ENCODE measurements at places on chromosomes 13 and 19.

DNA sequence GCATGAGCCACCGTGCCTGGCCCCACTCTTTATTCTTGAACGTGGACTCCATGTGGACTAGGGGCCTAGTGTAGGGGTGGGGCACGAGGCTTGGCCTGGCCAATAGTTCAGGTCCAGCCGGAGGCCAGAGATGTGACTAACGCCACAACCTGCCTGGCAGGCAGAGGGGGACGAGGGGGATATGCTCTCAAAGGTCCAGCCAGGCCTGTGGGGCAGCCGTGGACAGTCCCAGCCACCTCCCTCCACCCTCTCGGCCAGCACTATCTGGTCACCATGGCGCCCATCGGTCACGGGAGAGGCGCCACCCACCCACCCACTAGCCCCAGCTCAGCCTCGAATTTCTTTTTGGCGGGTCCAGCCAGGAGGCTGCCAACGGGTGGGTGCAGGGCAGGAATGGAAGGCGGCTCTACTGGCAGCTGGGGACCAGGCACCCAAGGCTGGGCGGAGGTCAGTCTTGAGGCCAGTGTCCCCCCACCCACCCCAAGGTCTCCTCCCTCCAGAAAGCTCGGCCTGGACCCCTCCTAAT, 2.2 kb upstream of the CERS1 start:
- DNase-seq, result no peak

DNA sequence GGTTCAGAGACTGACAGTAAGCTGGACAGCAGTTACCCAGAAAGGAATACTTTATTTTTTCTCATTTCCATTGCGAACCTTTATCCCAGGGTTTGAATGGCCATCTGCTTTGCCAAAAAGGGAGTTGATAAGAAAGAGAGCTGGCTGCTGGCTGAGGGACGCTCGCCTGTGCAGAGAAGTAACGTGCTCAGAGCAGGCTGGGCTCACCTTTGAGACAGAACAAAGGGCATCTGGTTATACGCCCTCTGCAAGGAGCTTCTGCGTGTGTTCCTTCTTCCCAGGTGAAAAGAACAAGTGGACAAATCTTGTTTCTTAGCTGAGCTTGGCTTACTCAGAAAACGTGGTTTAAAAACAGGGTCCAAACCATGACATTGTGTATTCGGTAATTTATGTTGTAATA, 47.4 kb downstream of the EFNB2 start:
- DNase-seq, result no peak

DNA sequence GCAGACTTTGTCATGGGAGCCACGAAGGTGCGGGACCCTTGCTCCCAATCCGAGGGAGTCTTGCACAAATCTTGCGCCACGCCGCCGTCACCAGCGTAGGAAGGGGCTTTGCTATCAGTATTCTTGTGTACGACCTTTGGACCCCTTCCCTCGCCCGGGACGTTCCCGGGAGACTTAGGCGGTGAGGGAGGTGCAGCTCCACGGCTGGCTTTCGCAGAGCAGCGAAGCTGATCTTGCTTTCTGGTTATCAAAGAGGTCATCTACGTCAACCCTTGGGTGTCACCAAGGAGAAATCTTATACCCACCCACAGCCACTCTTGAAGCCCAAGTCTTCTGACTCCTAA, 583 bp downstream of the TECR start:
- DNase-seq, result no peak

DNA sequence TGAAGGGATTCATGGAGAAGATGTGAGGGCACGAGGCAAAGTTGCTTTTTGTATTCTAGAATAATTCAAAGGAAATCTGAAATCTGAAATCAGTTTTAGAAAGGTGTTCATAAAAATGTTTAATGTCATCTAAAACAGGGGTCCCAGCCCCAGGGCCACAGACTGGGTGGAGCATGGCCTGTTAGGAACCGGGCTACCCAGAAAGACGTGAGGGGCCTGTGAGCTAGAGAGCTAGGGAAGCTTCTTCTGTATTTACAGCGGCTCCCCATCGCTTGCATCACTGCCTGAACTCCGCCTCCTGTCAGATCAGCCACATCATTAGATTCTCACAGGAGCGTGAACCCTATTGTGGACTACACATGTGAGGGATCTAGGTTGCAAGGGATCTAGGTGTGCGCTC, 151.2 kb downstream of the USP12 start:
- DNase-seq, result no peak

- DNase-seq, result no peak
Measured at GRCh38 chr13:47463002-47463401, 538.1 kb downstream of the SUCLA2 start.

DNA sequence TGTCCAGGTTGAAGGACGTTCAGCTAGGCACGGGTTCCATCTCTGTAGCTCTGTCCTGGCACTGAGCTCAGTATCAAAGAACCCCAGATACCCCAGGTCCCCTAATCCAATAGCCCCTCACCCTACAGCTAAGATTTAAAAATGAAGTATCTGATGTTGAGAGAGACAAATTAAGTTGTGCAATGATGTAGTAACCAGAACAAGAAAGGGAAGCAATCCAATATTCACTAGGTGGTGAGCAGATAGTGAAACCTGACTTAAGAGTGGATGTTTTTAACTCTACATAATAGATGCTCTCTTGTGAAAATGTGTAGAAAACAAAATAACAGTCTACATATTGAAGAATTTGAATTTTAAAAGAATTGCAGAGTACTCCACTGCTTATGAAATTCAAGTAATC, 1.8 kb downstream of the ACOD1 start:
- DNase-seq, result no peak

GRCh38 chr19:2315818-2316353, 7.9 kb upstream of the LINGO3 start:
- no peak for DNase-seq

DNA sequence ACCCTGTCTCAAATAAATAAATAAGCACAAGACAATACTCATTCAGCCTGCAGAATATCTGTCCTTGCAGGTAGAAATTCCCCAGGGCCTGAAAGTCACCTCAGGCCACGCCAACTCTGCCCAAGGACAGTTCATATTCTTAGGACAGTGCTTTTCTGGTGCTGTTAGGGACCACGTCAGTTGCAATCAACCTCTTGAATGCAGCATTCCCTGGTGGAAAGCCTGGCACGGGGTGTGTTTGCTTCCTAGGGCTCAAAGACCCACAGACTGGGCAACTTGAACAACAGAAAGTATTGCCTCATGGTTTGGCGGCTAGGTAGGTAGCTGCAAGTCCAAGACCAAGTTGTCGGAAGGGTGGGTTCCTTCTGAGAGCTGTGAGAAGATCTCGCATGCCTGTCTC, 160.3 kb downstream of the KCTD15 start:
- no peak for DNase-seq

DNA sequence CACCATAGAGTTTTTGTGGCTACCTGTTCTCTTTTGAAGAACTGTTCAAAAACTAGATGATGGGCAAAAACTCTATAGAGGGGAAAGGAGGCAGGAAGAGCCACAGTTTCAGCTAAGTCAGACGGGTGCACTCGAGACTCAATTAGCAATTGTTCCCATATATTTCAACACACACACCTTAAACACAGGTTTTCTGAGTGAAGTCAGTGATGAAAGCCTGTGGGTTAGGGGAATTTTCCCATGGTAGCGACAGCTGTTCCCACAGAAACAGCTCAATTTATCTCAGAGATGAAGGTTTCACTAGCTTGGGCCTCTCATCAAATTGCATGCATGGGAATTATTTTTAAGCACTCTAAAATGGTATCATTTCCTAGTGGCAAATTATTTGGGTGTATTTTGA, 143.4 kb downstream of the ZIC5 start:
- DNase-seq, result no peak

DNA sequence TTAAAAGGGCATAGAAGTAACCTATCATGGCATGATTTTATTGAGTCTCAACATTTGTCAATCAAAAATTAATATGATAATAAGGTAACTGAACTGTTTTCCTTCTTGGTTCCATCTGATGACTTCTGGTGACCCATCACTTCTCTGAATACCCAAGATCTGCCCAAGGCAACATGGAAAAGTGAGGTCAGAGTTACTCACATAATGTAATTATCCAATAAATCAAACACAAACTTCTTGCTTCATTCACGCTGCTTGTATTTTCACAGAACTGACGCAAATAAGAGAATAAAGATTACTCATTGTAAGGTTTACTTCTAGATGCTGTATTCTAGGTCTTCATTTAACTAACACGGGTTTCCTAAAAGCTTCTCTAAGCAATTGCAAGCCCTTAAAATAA, 361.6 kb downstream of the RBM26 start:
- DNase-seq, result no peak

DNA sequence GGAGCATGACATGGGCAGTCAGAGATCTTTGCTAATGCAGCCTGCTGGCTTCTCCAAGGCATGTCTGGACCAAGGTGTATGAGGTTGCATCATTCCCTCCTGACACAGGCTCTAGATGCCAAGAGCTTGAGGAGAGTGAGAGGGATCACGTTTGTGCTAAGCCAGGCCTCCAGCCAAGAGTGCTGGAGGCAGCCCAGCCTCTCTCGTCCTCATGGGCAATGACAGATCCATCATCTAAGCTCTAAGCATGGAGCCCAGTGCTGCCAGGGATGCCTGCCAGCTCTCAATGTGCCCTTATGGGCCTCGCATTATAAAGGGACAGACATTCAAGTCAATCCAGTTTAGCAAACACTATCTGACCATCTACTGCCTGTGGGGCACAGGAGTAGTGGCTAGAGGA, 136.3 kb upstream of the VSTM2B start:
- DNase-seq, result no peak

DNA sequence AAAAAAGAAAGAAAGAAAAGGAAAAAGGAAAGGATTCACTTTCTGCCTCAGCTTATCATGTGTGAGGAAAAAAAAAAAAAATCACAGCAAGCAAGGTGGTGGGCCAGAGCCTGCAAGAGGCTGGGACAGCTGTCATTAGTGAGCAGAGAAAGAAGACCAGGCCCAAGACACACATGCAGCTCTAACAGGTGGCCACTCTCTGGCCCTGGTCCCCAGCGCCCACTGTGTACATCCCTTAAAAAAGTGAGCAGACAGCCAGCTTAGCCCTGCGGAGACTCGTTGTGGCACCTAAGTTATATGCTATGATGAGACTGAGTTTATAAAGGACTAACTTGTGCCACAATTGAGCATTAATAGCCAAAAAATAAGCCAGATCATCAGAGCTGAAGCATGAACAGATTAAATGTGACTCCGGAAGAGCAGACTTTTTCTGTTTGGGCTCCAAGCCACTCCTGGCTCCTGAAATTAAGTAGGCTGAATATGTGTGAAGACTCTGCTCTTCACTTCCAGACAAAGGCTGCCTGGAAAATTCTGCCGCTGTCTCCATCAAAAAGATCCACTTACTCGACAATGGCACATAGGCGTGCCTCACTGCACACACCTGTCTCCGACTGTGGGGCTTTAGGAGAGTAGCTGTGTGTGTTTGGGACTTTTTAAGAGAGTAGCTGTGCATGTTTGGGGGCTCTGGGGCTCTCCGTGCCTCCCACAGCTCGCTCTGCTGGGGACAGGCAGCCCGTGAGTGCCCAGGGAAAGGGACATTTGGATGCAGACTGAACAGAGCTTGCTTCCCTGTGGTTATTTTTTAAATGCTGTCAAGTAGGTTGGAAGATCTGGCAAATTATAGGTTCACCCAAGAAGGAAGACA, 55.0 kb downstream of the LATS2 start:
- DNase-seq, result no peak

- peak; percentile 16 for DNase-seq
Measured at GRCh38 chr19:47729799-47730520, 15.4 kb upstream of the NOP53 start.

DNA sequence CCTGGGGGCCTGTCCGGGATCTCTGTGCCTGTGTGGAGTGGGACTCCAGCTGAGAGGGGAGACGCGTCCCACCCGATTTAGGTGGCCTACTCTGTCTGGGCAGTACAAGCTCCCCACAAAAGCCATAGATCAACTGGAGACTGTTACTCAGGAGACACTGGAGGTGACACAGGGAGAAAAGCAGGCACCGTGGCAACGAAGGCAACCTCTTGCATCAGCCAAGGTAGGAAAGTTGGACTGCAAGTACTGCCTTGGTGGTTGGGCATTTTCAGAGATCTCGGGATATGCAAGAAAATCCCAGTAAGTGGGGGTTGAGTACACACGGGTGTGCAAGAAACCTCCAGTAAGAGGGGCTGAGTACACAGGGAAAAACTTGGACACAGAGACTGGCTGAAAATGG, 1060.0 kb upstream of the MIR17HG start:
- no peak for DNase-seq

DNA sequence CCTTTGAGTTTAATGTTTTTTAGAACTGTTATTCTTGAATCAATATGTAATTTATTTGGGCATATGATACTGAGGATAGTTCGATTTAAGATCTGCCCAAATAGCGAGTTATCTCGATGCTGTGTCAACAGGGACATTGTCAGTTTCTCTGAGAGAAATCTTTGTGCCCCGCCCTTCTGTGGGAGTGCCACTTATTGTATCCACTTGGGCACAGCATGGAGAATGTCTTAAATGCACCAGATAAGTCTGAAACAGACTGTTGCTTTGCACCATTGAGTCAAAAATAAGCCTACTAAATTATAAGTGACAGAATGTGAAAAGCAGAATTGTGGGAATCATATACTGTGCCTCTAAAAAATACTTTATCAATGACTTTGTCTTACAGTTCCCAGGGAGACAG, 45.6 kb downstream of the RNASEH2B start:
- DNase-seq, result no peak

DNA sequence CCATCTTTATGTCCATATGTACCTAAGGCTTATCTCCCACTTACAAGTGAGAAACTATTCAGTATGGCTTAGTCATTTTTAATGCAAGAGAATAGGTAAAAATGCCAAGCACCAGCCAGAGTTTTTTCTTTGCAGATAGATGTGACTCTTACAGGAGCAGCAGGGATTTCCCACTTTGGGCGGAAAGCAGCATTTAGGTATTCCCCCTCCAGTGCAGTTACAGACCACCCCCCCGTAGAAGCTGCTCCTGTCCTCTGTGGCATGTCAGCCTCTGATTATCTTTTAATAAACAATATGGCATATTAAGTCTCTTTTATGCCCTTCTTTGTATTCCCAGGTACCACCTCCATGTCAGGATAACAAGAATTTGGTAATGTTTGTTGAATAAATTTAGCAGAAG, 24.7 kb upstream of the USPL1 start:
- no peak for DNase-seq

GRCh38 chr13:28140433-28141125, 2.2 kb downstream of the PAN3 start:
- no peak for DNase-seq

DNA sequence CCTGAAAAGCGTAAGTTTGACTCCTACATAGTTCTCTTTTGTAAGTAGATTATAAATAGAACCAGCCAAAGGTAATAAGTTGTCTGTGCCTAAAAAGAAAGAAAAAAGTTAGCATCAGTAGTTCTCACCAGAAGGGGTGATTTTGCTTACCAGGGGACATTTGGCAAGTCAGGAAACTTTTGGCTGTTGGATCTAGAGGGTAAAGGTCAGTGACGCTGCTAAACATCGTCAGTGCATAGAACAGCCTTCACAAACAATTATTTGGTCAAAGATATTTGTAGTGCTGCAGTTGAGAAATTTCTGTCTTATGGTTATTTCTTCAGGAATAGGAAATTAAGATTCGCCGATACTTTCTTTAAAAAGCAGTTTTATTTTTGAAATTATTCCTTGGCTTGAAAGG, 2.0 kb downstream of the USPL1 start:
- no peak for DNase-seq

- no peak for DNase-seq
Measured at GRCh38 chr19:46892252-46893179, 31.7 kb downstream of the ARHGAP35 start.

Data from stimulated activated CD4-positive, alpha-beta T cell treated with anti-CD3 and anti-CD28 coated beads, TNF-alpha, amount 100 ng/mL, for 4 hours (primary cell).